ENCODE measurements at places on chromosomes 5 and 9.
A peak's percentile ranks its signal among the peaks of the same experiment; 100 is the strongest.

GRCh38 chr9:9319007-9319406, 1293.8 kb downstream of the PTPRD start:
- DNase-seq, result no peak

DNA sequence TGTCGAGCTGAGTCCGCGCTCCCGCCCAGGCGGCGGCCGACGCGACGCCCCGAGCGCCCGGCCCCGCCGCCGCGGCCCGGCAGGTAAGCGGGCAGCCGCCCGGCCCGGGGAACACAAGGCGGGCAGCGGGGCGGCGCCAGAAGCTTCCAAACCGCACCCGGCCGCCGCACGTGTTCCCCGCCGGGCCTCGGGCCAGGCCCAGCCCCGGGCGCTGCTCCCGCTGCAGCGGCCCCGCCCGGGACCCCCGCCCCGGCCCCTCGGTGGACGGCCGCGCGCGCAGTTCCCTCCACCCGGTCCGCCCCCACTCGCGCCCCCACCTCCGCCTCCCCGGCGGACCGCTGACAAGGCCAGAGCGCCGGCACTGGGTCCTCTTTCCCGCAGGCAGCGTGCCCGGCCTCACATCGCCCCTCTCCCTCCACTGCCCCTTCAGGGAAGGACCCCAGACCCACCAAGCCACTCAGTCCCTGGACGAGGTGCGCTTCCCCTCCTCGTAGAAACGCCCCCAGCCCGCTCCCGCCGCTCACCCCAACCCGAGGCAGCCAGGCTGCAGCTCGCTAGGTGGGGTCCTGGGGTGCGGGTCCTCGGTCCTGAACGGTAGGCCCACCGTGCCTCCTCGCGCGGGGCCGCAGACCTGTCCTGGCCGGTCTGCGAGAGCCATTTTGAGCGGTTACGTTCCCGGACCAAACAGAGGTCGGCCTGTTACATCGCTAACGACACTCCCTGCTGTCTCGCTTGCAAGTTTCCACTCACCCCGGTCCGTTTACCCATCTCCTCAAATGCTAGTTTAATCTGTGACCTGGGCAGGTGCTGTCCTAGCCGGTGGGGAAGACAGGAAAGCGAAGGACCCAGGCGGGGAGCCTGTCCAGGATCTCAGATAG, 475 bp downstream of the WDR5 start:
- peak; percentile 24 for DNase-seq

DNA sequence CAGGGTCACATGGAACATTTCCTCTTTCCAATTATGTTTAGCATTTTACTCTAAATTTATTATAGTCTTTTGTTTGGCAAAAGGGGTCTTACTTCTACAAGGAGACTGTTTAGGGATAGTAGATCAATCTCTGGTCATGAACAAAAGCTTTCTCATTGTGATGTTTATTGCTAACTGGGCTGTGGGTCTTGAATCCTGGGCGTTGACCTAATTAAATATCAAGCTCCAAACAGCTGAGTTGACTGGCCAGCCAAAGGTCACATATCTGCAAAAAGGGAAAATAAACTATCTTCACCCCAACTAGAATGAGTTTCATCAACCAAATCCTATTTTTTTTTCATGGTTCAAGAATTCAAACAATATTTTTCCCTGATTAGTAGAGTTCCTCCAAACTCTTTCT, 245.4 kb upstream of the TUT7 start:
- no peak for DNase-seq

GRCh38 chr9:23739753-23740152, 86.3 kb downstream of the ELAVL2 start:
- no peak for DNase-seq

GRCh38 chr5:64619609-64620008, 70.7 kb upstream of the SHISAL2B start:
- no peak for DNase-seq

DNA sequence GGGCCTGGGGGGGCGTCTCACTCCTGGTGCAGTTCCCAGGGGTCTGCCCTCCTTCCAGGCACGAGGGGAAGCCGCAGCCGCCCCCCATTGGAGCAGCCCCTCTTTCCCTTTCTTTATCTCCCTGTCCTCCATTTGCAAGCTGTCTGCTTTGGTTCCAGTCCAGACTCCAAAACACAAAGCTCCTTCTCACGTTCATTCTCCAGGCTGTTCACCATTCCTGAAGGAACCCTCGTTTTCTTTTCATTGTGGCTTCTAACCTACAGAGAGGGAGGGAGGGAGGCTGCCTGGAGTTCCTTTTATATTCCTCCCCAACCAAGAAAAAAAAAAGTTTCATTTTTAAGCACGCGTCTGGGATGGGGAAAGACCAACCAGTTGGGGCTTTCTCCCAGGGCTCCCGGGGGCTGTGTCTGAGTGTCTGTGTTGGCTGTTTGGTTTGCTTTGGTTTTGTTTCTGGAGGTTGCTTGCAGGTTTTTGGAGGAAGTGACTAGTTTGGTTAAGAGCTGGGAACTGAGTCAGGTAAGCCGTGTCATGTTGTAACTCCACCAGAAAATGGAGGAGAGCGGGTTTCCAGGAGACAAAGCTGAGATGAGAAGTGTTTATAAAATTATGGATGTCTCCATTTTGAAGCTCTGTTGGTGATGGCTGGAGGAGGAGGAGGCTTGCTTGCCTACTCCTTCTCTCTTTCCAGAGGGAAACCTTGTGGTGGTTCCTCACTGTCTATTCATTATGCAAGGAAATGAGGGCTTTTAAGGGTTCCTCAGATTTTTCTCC, 1.6 kb downstream of the ZNF462 start:
- DNase-seq, result peak; percentile 35

Data from neuronal stem cell (in vitro differentiated cells).